ENCODE measurements at places on chromosomes 1 and 21.

DNA sequence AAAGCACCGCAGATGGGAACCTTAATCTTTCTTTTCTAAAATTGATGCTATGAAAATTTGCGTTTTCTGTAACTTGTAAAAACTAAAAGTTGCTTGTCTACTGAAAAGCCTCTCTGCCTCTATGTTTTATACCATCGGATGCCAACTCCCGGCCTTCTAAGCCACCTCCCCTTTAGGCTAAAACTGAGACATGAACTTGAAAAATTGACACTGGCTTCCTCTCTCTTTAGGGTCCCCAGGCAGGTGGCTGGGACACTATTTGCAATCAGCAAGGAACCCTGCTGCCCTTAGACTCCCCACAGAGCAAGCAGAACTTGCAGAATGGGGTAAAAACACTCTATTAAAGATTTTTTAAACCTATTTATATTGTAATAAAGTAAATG, 151.1 kb upstream of the CAMK1G start:
- DNase-seq = no peak

- DNase-seq = no peak
Measured at GRCh38 chr21:44057055-44057454, 44.9 kb downstream of the TRAPPC10 start.

DNA sequence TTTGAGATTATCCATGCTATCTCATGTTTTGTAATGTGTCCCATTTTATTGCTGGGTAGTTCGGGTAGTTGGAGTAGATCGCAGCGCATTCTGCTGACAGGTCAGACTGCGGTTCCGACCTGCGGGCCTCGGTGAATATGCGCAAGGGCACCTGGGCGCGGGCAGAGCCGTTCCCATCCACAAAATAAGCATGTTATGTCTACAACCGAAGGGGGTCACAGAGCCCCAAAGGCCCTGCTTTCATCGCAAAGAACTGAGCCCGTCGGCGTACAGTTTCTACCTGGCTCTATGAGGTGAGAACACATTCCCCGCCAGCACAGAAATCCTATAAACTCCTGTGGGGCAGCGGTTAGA, 88.4 kb downstream of the PRKAB2 start:
- DNase-seq = no peak

GRCh38 chr1:12164210-12164609, 2.6 kb upstream of the TNFRSF1B start:
- DNase-seq = no peak

DNA sequence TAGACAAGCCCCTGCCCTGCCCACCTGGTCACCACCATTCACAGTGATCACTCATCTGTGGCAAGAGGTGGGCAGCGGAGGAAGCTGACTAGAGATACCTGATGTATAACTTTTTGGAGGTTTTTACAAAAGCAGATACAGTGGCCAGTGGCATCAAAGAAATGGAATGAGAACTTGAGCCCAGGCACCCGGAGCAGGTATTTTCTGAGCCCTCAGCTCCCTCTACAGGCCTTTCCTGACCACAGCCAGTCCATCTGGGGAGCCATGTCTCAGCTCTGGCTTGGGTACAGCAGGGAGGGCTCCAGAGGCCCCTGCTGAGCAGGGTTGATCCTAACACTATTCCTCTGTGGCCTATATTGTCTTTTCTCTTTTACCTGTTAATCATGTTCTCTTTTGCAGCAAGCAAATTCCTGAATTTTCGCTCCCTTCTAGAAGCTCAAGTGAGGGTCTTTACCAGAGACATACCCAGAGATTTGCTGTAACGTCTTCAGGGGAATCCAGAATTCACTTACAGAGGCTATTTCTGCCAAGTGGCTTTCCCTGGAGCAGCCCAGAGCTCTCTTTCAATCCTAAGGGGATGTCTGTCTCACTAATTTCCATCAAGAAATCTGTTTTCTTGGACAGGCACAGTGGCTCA, 27.3 kb downstream of the GPR157 start:
- peak; percentile 85 for DNase-seq

GRCh38 chr1:10900691-10901090, 104.2 kb upstream of the CASZ1 start:
- no peak for DNase-seq

All from AG08395 (cell line).